ENCODE measurements at places on chromosomes 12 and 14.

DNA sequence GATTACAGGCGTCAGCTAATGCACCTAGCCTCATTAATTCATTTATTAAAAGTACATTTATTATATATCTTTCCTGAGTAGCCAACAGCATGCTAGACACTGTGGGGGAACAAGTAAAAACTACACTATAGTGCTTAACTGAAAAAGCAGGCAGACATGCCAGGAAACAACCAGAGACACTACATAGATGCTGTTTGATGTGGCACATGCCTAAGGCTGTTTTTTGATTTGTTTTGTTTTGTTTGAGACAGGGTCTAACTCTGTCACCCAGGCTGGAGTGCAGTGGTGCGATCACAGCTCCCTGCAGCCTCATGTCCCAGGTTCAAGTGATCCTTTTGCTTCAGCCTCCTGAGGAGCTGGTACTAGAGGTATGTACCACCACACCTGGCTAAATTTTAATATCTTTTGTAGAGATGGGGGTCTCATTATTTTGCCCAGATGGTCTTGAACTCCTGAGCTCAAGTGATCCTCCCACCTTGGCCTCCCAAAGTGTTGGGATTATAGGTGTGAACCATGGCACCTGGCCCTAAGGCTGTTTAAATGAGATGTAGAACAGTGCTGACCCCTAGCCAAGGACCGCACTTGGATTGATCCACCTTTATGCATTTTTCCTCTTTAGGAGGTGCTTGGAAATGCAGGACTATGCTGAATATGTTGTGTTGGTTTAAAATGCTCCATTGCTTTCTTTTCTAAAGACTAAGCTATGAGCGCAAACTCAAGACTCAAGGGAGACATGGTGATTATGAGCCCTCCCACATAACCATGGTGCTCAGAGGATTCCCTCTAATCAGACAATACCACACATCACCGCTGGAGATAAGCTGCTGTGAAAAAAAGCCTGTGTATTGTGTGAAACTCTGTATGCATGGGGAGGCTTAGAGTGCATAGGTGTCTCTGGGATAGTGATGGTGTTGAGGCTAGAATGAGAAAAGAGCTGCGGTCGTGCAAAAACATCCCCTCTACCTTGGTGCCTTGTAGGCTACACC is 10.5 kb upstream of the C14orf93 start:
- no peak for DNase-seq

DNA sequence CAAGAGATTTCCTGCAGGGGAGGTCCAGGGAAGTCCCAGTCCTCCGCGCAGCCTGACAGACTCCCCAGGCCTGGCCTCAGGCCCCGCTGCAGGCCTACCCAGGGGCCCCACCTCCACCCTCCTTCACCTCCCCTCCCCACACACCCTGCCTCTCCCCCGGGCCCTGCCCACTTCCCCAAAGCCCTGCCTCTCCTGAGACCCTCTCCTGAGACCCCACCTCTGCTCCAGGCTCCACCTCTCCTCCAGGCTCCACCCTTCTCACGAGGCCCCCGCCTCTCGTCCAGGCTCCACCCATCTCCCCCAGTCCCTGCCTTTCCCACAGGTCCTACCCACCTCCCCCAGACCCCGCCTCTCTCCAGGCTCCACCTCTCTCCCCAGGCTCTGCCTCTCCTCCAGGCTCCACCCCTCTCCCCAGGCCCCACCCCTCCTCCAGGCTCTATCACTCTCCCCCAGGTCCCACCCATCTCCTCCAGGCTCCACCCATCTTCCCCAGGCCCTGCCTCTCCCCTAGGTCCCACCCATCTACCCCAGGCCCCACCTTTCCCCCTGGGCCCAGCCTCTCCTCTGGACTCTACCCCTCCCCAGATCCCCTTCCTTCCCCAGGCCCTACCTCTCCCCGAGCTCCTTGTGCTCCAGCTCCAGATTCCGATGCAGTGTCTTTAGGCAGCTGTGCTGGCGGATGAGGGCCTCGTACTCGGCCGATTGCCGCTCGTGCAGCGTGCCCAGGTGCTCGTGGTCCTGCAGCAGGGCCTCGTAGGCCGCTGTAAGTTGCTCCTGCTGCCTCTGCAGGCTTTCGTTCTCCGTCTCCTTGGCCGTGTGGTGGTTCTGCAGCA is 58.8 kb upstream of the GPR68 start:
- DNase-seq: peak; percentile 70

DNA sequence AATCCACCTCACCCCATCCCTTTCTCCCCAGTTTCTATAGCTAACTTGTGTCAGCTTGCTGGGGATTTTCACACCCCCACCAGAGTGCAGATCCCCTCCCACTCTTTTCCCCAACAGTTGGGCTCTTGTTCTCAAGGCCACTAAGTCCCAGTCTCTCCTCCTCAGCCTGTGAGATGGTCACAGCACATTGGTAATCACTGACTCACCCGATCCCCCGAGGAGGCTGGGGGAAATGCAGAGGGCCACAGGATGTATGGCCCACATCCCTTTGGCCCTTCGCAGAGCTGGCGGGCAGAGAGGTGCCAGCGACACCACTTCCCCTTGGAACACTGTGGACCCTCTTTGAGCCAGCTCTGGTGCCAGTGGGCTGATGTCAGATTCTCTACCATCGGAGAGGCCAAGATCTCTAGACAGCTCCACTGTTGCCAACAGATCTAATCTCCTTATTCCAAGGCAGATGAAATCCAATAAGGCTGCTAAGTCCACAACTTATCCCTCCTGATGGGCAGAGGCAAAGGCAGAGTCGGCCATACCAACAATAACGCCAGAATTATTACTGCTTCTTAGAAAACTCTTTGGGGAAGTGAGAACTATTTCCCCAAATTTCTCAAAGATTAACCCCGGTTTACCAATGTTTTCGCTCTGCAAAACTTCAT is 1.6 kb downstream of the FMNL3 start:
- DNase-seq: no peak

DNA sequence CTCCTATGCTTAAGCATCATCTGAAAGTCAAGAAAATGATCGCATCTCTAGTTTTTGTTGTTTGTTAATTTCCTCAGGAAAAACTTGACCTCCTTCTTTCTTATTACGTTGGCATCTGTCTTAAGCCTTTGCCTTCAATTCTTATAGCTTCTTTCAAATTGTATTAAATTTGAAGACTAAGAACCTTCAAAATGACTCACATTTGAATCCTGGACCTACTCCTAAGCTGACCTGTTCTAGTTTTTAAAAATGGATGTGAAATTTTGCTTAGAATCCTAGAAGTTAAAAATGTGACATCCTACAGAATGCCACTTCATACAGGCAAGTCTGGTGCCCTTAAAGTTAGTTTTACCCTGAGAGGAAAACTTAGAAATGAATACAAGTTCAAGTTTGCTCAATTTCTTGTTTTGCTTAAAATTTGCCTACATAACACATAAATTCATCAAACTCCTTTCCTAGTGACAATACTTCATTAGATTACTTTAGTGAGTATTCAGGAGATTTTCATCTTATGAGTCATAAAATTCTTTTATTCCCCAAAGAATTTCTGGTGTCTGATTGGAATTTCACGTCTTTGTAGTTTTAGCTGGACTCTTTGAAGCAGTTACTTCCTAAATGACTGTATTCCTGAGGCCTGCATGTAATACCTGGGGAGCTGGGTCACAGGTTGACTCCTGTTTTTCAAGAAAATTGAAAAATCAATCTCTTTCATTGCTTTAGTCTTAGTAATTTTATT is 152.3 kb downstream of the MSRB3 start:
- DNase-seq: no peak

- DNase-seq: no peak
Observed at GRCh38 chr14:33985242-33985641, 34.4 kb upstream of the EGLN3 start.

- peak; percentile 42 for DNase-seq
Observed at GRCh38 chr14:77043177-77043983, 14.9 kb upstream of the IRF2BPL start.

DNA sequence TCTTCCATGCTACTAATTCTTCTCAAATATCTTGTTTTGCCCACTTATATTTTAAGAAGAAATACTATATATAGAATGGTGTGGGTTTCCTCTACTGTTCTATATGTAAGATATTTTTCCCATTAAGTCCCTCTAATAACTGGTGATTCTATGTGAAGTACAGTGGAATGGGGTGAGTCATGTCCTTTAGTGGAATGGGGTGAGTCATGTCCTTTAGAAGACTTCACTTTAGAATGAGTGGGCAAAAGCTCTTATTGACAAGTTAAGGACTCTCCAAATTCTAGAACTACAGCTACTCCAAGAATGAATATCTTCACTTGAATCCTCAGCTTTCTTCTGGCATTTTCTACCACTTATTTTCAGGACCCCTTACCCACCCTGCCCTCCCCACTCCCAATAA is 349.9 kb downstream of the ETNK1 start:
- no peak for DNase-seq

GRCh38 chr14:28952666-28953065 is 186.1 kb downstream of the FOXG1 start:
- DNase-seq: no peak

All from hematopoietic multipotent progenitor cell treated with erythropoietin and hydrocortisone succinate and interleukin-3 and kit ligand, for 17 days (in vitro differentiated cells).